SK-MEL-5 (cell line): ENCODE measurements at places on chromosomes 6 and 20.

- peak; percentile 89 for DNase-seq
Observed at GRCh38 chr6:139940741-139941729, 566.6 kb upstream of the CITED2 start.

GRCh38 chr6:35216412-35216732, 2.6 kb downstream of the SCUBE3 start:
- no peak for DNase-seq

GRCh38 chr6:160344271-160344670, 3.9 kb upstream of the SLC22A3 start:
- no peak for DNase-seq

DNA sequence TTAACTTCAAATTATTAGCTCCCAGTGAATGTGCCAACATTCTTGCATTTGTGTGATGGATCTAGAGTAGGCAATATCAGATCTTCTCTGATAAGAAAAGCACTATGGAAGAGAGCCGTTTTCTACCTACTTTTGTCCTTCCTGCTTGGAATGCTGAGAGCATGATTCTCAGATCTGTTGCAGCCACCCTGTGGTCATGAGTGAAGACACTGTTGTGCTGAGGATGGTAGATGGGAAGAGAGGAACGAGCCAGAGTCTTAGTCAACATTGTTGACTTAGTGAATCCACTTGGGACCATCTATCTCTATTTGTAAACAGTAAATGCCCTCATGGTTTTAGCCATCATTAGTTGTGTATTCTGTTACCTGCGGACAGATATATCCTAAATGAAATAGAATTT, 202.6 kb downstream of the CD109 start:
- peak; percentile 51 for DNase-seq

GRCh38 chr6:41522780-41523548, 23.2 kb upstream of the FOXP4 start:
- no peak for DNase-seq

GRCh38 chr6:155200012-155200411, 63.8 kb upstream of the CLDN20 start:
- no peak for DNase-seq

- DNase-seq: no peak
Observed at GRCh38 chr20:31937820-31938219, 14.0 kb downstream of the PDRG1 start.

DNA sequence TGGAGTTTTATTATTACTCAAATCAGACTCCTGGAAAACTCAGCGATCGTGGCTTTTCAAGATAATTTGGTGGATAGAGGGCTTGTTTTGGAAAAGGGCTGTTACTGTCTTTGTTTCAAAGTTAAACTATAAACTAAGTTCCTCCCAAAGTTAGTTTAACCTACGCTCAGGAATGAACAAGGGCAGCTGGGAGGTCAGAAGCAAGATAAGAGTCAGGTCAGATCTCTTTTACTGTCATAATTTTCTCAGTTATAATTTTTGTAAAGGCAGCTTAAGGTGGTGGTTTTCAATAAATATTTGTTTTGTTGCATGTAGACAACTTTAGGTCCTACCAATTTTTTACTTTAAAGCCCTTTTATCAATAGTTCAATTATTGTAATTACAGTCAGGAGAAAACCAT, 9.2 kb upstream of the GABRR2 start:
- DNase-seq: no peak

GRCh38 chr6:19972221-19972620, 135.1 kb downstream of the ID4 start:
- DNase-seq: no peak

DNA sequence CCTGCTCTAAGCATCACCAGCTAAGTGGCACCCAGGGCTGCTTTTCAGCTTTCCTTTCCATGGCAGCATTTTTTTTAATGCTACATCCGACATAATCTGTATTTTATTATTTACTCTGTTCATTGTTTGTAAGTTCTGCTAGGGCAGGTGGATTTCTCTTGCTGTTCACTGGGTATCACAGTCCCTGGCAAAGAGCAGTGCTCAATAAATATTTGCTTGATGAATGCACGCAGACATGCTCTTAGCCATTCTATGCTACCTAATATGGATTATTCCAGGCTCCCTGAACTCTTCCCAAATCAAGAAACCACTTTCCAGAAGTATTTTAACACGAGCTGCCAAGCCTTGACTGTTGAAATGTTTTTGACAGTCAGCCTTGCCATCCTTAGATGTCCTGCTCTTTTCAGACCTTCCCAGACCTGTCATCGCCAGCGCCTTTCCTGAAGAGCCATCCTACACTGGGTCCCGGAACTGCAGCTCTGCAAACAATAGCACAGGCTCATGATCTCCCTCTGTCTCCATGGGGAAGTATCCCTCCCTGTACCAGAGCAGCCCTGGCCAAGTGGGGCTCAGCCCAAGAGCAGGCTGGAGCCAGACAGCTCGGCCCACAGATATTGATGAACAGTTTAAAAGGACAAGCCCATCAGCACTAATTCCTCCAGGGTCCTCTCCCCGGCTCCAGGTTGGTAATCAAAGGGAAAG, 136.5 kb upstream of the CDH4 start:
- no peak for DNase-seq

DNA sequence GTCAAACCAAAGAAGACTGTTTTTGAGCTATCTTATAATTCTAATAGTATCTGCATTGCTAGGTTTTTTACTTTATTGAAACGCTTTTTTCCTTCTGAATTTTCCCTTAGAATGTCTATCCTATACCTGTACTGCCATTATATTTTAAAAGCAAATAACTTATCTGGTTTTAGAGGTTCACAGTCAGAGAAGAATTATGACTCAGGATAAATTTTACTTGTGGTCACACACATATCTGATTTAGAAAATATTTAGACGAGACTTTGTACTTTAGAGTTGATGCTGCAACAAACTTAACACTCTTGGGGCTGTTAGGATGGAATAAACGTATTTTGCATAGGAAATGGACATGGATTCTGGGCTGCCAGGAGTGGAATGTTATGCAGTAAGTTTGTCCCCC, 33.0 kb downstream of the LMBRD1 start:
- DNase-seq: no peak

DNA sequence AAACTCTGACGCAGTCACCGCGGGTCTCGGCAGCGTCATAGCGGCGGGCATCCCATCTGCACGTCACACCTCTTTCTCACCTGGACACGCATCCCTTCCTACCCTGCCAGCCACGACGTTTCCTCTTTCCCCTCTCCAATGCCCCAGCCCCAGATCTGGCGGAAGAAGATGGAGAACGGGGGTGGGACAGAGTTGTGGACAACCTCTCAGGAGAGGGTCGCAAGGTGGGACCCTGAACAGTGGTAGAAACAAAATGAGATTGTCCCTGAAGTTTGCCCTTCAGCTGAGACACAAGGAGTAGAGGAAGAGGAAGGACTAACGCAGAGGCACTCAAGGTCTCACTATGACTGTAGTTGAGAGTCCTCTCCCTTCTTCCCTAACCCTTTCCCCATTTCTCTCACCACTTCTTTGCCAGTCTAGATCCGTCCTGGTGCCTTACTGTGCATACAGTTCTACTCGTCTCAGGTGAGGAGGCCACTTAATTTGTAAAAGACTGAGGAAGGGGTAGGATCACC, 562 bp downstream of the TRIM39 start:
- DNase-seq: no peak

DNA sequence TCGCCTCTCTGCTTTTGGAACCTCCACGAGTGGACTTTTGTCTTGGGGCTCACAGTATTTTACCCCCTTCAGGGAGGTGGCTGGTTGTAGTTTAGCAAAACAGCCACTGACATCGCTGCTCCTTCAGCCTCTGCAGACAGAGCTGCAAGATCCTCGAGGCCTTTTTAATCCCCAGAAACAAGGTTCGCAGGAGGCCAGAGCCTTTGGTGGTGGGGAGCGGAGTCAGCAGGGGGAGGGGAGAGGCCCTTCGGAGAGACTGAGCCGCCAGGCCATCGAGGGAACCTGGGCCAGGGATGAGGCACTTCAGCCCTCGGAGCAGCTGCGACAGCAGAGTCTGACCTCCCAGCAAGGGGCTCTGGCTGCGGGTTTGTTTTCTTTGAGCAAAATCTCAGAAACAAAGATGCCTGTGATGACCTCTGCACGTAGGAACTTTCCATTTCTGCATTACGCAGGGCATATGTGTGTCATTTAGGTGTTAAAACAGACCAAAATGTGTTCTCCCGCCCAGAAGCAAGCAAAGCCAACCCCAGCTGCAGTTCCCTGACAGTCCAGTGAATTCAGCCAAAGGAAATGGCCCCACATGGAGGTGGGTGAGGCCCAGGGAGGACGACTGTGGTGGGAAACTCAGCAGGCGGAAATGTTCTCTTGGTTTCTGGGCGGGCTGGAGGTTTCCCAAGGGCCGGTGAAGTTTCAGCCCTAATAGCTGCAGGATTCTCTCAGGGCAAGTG, 171.2 kb upstream of the SULF2 start:
- DNase-seq: no peak

- no peak for DNase-seq
Observed at GRCh38 chr6:155050311-155050710, 55.2 kb downstream of the TIAM2 start.

- DNase-seq: no peak
Observed at GRCh38 chr6:127576874-127577273, at the start of gene C6orf58. Gene C6orf58 (plus strand): TSS chr6:127577174. CDS start chr6:127577186, 12 bp downstream.

DNA sequence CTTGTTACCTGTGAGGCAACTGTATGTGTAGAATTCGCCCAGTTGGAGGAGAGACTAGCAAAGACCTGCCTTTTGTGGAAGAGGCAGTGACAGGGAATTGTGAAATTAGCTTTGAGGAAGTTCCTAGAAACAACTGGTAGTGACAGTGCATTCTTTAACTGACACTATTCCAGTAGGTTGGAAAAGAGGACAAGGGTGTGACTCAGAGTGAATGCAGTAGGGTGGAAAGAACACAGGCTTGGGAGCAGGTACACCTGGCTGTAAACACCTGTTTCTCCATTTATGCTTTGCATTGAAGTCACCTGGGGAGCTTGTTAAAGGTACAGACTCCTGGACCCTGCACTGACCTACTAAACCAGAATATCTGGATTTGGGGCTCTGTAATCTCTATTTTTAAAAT, 295.7 kb downstream of the PHACTR1 start:
- DNase-seq: no peak

- no peak for DNase-seq
Observed at GRCh38 chr20:38725148-38725901, 1.0 kb downstream of the SLC32A1 start.

DNA sequence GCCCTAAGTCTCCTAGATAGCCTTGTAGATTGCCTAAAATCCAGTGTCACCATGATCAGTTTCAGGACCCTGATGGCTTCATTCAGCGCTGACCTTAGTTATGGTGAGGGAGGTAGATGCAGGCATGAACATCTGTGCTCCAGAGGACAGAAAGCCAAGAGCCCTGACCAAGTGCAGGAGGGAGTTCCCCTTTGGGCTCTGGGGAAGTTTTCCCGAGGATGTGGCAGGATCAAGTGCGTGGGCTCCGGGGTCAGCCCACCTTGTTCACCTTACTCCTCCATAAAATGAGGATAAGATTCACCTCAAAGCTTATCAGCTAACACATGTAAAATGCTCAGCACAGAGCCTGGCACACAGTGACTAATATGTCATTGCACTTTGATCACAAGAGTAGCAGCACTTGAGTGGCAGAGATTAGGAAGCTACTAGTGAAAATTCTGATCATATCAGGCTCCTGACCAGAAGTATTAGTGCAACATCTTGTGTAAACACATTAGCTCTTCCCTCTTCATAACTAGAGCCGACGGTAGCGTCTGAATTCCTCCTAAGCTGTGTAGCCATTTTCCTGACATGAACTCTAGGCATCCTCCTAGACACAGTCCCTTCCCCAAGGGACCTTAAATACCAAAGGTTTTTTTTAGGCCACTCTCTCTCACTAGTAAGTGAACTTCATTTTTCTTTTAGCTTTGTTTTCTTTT, 125.2 kb downstream of the SULF2 start:
- no peak for DNase-seq
